ENCODE measurements at places on chromosomes 2 and 18.

DNA sequence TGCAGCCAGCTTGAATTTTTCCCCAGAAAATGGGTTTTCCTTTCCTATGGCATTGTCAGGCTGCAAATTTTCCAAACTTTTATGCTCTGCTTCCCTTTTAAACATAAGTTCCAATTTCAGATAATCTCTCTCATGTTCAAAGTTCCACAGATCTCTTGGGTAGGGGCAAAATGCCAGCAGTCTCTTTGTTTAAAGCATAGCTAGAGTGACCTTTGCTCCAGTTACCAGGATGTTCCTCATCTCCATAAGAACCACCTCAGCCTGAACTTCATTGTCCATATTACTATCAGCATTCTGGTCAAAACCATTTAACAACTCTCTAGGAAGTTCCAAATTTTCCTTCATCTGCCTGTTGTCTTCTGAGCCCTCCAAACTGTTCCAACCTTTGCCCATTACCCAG, 68.3 kb downstream of the SGPP2 start:
- no peak for DNase-seq

GRCh38 chr18:46329736-46330246, 225.6 kb downstream of the HAUS1 start:
- DNase-seq: no peak

GRCh38 chr2:48218169-48218568, 311.8 kb upstream of the STON1 start:
- DNase-seq: no peak

- DNase-seq: no peak
Observed at GRCh38 chr2:174158003-174158402, 90.3 kb downstream of the OLA1 start.

DNA sequence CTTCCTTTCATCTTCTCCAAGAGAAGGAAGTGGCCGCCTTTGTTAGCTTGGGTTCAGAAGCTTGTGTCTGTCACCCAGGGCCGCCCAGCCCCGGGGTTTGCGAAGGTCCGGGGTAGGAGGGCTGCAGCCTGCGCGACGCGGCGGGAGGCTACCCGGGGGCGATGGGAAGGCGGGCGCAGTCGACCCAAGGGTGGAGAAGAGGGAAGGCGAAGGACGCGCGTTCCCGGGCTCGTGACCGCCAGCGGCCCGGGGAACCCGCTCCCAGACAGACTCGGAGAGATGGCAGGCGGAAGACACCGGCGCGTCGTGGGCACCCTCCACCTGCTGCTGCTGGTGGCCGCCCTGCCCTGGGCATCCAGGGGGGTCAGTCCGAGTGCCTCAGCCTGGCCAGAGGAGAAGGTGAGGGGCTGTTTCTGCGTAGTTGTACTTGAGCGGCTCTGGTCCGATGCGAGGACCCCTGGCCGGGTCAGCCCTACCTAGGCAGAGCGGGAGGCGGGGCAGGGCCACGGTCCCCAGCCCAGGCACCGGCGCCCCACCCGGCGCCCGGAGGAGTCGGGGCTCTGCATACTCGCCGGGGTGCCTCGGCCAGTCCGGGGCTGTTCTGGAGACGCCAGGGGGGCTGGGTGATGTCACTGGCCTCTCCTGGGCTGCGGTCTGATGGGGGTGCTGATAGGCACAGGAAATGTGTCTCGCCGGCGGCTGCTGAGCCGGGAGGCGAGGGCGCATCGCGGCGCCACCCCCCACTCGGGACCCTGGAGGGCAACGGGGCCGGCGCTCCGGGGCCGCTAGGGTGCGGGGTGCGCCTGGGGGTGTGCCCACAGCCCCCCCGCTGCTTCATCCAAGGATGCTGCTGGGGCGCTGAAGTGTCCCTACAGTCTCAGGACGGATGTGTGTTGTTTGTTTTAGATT, at the start of gene QPCT:
TSS of gene QPCT (plus strand) at position 178 of the 909 bp plus-strand sequence. CDS start at position 280, 102 bp downstream.
- DNase-seq: peak; percentile 39

DNA sequence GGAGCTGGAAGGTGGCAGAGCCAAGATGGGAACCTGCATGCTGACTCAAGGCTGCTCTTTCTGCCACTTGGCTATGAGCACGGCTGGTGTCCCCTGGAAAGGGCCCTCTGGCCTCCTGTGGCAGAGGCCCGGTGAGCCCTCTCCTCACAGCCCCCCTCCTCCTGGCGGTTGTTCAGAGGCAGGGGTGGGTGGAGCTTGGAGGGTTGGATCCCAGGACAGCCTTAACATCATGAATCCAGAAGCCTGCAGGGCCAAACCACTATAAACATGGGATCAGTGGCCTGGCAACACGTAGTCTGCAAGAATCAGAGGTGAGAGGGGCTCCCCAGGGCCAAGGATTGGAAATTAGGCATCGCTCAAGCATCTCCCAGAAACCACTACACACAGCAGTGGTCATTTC, 48.5 kb upstream of the LOXHD1 start:
- no peak for DNase-seq

DNA sequence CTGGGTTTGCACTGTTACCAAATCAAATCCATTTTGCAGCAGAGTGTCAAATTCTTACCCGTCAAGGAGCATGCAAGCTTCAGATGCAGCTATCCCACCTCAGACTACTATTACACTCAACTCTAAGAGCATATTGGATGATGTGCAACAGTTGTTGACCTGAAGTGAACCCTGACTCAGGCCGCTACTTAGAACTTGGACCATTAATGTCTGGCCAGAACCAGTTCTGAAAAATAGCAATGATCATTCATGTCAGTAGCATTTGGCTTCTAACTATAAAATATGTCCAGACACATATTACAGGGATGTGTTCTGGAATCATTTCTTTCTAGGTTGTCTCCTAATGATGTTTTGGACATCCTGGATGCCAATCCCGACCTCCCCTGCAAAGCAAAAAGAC, 135.5 kb upstream of the PKDCC start:
- DNase-seq: no peak

- DNase-seq: no peak
Observed at GRCh38 chr2:179995741-179996515, 11.2 kb downstream of the CWC22 start.

- DNase-seq: no peak
Observed at GRCh38 chr2:203685789-203686420, 20.5 kb upstream of the CD28 start.

Measured in NCI-H774 (cell line).